ENCODE measurements at places on chromosomes 4 and X.

DNA sequence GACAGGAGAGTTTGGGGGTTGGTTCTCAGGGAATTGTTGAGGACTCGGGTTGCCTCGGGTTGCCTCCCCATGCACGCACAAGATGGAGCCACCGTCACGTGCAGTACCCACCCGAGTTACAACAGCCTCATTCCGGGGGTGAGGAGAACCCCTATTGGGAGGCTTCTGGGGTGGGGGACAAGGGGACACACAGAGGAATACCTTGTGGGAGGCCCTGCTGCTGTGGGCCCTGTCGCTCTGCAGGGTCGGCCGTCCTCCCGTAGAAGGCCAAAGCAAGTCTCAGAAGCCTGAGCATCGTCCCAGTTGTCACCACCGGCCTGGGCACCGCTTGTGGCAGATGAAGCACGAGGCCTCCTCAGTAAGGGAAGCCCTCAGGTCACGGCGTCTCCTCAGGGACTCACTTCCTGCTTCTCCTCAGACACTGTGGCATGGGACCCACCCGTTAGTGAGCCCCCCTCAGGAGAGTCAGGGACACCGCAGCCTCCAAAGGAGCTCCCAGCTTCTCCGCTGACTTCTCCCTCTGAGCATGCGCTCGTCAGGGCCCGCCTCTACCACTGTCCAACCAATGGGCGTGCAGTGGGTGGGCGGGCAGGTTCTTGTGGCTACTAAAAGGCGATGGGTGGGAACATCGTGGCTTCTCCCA, at the start of gene CT55:
Gene CT55 (minus strand): TSS at position 522 of the 643 bp plus-strand sequence. CDS start 227 bp downstream, at position 295.
- DNase-seq: no peak

DNA sequence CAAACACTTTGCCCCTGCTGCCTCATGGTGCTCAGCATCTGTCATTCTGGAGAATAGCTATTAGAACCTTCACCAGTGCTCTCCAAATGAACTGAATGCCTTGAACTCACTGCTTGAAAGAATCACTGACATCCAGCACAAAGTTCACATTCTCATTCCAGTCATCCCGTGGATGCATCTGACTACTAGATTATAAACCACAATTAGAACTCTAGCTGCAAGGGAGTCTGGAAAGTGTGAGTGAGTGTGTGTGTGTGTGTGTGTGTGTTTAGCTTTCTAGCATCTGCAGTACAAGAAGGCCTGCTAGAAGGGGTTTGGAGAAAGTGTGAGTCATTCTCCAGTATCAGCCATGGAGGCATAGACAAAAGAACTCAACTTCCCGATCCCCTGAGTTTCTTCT, 71.3 kb upstream of the DYNLT3 start:
- no peak for DNase-seq

DNA sequence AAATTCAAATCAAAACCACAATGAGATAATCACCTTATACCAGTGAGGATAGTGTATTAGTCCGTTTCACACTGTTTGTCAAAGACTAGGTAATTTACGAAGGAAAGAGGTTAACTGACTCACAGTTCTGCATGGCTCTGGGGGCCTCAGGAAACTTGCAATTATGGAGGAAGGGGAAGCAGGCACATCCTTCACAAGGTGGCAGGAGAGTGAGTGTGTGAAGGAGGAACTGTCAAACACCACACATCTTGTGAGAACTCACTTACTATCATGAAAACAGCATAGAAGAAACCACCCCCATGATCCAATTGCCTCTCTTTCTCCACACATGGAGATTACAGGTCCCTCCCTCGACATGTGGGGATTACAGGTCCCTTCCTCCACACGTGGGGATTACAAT, 54.7 kb upstream of the TRPC5 start:
- DNase-seq: no peak

GRCh38 chr4:77910676-77911075, 48.0 kb downstream of the MRPL1 start:
- DNase-seq: no peak

DNA sequence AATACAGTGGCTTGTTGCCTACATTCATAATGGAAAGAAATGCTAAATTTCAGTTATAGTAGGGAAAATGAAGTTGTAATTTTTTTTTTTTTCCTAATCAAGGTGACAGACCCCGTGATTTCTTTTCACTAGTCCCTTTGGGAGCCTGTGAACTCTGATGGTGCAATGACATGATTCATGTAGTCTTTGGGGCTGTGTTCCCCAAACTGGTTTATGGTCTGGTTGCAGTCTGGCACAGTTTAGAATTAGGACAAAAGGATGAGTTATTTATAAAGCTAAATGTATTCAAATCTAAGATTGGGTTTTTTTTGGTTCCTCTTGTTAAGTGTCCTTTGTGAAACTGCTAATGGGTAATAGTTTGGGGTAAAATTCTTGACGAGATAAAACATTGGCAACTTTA, 66.0 kb downstream of the REPS2 start:
- DNase-seq: no peak

- no peak for DNase-seq
Measured at GRCh38 chr4:170001745-170002267, 24.4 kb downstream of the MFAP3L start.

DNA sequence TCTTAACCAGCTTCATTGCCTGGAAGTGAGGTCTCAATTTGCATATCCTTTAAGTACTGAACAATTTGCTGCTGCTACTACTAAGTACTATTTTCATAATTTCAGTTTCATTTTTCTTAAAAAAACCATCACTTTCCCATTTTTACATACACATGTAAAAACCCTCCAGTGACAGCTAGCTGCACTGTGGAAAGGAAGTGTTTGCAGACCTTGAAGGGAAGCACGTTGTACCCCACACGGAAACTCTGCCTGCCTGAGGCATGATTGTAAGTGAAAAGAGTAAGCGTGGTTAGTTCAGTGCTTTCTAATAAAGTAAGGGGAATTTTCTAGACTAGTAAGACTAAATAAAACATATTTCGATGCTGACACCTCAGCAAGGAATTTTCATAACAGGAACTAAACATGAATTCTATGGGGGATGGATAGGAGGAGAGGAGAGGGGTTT, 103.6 kb downstream of the RAPGEF2 start:
- no peak for DNase-seq

All from omental fat pad (tissue), 4 donors.